ENCODE measurements at places on chromosomes 13 and 19.

DNA sequence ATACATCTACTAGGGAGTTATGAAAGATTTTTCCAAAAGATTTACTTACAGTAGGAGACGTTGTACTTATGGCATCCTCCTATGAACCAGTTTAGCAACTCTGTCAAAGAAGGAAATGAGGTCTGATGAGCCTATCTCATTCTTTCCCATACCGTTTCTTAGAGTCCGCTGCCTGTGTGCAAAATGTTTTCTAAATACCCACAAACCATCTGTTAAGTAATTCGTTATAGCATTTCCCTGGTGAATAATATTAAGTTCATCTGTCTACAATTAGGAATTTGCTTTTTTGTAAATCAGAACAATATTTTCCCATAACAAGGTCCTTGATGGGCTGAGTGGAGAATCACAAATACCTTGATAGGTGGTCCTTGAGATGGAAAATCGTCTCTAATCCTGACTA, 178.8 kb upstream of the TMTC4 start:
- DNase-seq: no peak

GRCh38 chr19:15279326-15279904, 47.2 kb upstream of the EPHX3 start:
- DNase-seq: no peak

GRCh38 chr19:10961073-10961860, 437 bp downstream of the SMARCA4 start:
- peak; percentile 67 for DNase-seq

DNA sequence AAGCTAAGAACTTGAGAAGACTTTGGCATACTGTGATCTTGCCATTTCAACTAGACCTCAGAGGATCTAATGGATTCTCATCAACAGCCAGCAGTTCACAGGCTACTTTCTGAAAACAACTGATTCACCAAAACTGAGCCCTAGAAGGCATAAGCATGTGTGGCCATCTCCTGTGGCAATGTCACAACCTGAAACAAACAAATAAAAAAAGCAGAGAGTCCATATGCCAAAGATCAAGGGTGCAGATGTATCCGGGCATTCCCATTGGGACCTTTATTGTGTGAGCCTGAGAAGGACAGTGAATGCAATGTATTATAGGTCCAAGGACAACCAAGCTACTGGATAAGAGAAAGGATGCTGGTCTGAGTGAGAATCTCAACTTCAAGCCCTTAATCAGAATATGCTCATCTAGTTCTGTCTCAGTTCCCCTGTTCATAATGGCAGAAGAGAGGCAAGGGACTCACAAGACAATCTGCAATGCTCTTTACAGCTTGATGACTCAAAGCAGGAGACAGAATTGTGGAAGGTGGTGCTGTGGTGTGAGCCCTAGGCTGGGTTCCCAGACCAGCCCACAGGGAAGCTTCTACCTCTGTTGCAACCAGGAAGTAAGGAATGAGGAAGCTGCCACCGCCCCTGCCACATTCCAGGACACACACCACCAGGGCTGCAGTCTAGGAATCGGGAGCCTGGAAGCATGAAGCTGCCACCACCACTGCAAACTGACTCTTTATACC, 133.7 kb downstream of the RAP2A start:
- DNase-seq: no peak

GRCh38 chr13:41122838-41123237, 9.8 kb downstream of the KBTBD6 start:
- no peak for DNase-seq

- DNase-seq: peak; percentile 9
Measured at GRCh38 chr13:100089465-100090032, 656 bp downstream of the PCCA start.

DNA sequence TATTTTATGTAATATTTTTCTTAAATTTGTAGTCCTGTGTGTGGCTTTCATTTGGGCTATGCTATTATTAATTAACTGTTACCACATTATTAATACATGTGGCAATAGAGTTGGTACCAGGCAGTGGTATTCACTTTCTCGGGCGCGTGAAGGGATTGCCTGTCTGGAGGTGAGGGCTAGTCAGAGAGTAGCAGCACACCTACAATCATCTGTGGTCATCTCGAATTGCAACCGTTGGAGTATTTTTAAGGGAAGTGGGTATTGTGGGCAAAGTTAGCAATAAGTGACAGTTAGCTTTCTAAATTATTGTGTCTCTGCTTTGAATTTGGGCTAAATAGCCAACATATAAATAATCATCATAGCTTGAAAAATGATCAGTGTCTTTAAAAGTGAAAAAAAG, 20.0 kb upstream of the GPR18 start:
- no peak for DNase-seq

GRCh38 chr13:59677966-59678814, 485.5 kb downstream of the DIAPH3 start:
- DNase-seq: no peak

DNA sequence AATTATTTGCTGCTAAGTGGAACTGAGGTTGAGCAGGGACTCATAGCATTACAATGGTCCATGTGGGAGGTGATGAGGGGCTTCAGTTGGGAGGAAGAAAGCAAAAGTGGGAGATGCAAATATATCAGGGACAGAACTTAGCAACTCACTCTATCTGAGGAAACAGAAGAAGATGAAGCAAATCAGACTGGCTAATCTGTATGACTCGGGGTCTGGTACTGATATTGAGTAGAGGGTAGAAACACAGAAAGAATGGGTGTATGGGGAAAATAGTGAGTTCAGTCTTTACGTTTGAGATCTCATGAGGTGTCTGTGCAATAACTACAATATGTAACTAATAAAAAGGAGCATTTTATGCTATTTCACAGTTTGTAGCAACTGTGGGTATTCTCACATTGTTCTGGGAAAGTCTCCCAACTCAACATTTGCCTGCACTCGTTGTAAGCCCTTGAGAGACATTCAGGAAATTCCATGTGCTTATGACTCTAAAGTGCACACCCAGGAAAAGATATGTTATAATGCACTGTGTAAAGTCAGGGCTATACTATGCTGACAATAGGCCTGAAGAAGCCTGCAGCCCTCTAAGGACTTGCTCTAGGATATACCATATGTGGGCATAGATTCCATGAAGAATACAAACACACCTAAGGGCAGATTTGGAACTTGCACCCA, 183.5 kb downstream of the SPRY2 start:
- no peak for DNase-seq

- no peak for DNase-seq
Measured at GRCh38 chr13:56932104-56932503, 208.6 kb upstream of the PRR20A start.

DNA sequence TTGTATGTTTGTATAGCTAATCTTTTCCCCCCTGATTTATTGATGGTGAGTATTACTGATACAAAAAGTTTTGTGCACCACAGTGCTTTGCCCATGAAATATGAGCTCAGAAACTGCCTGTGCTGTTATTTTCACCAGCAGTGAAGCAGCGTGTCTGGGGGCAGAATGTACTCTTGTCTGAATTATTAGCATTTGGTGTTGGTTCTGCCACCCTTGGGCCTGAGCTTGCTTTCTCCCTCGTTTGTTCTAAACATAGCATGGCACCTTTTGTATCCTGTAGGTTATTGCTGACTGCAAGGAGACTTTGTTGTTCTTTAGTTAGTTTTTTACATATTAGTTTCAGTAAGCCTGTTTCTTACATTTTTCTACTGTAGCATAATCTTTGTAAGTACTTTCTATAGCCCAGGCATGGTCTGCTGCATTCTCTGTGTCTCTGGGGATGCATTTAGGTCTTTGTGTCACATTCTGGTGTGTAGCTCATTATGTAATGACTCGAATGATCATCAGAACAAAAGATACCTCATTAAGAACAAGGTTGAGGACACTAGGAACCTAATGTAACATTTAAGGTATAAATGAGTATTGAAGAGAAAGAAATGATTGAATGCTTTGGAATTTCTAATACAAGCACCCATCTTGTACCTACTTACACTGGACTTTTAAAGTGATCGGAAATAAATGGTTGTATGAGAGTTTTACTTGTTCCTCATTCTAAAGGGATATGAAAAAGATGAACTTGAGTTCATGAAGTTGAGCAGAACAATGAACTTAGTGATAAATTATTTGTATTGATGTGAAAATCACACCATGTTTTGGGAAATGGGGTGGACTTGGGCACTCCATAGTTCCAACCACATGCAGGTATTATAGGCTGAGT, 50.3 kb upstream of the GPI start:
- no peak for DNase-seq
